ENCODE measurements at places on chromosomes 1 and 21.

- peak; percentile 70 for DNase-seq
Observed at GRCh38 chr1:91020967-91021685, 709 bp downstream of the ZNF644 start.

DNA sequence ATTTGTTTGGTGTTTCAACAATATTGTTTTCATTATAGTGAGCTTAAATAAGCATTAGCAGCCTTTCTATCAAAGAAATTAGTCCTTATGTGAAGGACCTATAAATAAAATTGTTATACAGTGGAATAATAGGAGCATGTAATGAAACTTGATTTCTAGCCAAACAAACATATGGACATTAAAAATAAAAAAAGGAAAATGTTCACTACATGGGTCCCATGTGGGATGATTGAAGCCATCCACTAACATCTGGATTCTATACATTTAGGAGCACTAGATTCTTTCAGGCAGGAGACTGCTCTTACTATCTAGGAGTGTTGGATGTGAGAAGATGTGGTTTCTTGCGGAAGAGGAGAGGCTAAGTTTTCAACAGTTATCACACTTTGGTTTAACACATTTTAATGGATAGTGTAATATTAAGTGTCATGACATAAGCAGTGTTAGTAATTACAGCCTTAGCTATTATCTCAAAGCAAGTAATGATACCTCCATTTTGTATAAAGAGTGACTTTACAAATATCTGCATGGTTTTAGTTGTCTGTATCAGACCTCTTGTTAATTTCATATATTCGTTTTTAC, 62.3 kb downstream of the LYPLAL1 start:
- no peak for DNase-seq

DNA sequence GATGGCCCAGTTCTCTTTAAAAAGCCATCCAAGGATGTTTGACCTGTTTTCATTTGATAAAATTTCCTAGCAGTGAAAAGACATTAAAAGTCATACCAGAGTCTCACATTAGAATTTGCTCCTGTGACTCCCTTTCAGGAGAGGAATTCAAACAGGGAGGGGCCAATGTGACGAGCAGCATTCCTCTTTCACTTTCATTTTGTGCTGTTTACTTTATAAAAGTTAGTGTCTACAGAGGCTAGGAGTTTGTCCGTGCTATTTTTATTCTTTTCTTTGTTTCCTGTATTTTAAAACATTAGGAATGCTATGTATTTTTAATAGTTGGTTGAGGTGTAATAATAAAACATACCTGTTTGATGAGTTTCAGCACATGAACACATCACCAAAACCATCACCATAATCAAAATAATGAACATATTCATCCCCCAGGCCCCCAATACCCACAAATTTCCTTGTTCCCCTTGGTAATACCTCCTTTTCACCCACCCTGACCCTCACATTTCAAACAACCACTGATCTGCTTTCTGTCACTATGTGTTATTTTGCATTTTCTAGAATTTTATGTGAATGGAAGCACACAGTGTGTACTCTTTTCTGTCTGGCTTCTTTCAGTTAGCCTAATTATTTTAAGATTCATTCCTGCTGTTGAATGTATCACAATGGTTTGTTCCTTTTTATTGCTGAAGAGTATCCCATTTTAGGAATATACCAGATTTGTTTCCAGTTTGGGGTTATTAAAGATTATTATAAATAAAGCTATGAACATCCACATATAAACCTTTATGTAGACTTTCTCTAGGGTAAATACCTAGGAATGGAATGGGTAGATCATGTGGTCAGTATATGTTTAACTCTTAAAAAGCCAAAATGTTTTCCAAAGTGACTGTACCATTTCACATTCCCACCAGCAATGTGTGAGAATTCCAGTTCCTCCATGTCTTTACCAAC, 129.5 kb downstream of the TENT5C start:
- DNase-seq = no peak

GRCh38 chr1:167864392-167865032, 49.4 kb downstream of the ADCY10 start:
- DNase-seq = no peak

DNA sequence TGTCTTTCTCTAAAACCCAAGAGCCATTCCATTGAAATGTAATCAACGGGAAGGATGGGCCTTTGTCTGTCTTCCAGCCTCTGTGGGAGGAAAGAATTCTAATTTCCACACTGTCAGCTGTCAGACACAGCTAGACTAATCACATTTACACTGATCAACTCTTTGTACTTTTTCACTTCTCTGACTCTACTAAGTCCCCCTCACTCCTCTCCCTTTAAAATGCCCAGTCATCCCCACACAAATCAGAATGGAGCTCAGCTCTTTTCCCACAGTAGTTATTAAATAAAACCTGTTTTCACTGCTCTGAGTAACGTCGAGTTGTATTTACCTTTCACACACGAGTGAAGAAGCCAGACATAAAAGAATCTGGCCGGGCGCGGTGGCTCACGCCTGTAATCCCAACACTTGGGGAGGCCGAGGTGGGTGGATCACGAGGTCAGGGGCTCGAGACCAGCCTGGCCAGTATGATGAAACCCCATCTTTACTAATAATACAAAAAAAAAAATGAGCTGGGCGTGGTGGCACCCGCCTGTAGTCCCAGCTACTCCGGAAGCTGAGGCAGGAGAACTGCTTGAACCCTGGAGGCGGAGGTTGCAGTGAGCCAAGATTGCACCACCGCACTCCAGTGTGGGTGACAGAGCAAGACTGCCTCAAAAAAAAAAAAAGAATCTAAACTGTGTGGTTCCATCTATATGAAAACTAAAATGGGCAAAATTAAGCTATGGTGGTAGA, 13.3 kb downstream of the ZBTB8OS start:
- DNase-seq = no peak

DNA sequence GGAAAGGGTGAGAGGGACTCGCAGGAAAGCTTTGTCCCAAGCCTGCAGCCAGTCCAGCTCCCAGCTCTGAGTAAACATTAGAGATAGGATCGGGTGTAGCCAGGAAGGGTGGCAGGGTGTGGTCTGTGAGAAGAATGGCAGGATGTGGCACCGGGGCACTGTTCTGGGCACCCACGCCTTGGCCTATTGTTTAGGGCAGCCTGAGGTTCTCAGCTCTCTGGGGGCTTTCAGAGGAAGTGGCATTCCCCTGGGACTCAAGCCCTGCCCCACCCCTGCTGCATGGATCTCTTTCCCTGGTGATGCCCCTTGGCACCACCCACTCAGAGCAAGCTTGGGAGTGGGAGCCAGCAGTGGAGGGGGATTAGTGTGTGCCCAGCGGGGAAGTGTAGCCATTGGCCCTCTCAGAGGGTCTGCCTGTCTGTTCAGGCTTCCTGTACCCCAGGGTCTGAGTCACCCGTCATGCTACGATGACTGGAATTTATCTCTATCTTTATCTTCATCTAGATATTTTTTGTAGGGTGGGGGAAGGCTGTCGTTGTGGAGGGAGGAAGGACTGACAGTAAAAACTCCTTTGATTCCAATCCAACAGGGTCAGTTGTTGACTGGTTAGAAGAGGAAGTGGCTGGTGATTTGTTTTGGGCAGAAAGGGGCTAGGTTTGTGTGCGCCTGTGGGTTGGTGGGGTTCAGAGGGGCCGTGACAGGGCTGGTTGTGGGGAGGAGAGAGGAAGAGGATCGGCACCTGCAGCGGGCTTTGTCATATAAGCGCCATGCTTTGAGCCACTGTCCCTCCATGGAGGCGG, 31.6 kb downstream of the SOX13 start:
- no peak for DNase-seq

GRCh38 chr1:89953131-89953626, 41.7 kb upstream of the ZNF326 start:
- DNase-seq = no peak

- DNase-seq = no peak
Observed at GRCh38 chr1:55170426-55170825, 44.7 kb downstream of the USP24 start.

GRCh38 chr1:217943361-217943760, 312.2 kb downstream of the SPATA17 start:
- no peak for DNase-seq

GRCh38 chr1:7614576-7615074, 156.5 kb upstream of the VAMP3 start:
- no peak for DNase-seq

GRCh38 chr1:182446033-182446669, 3.8 kb upstream of the RGSL1 start:
- no peak for DNase-seq

DNA sequence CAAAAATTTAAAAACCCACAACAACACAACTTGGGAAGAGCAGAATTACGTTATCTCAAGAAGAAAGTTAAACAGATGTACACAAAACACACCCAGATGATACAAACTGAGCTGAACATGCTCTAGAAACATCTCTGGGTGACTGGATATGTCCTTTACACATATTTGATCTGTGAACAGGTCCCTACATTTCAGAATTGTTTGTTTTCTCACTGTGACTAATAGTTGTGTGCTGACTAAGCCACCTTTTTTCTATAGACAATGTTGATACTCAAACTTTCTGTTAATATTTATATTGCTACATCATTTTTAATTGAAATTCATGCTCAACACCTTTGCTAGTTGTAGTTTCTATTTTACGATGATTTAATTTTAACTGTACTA, 1.0 kb upstream of the F11R start:
- DNase-seq = no peak

GRCh38 chr1:163922743-163923201, 601.0 kb downstream of the NUF2 start:
- DNase-seq = no peak

- no peak for DNase-seq
Observed at GRCh38 chr1:95118710-95119109, 1.6 kb downstream of the TLCD4 start.

- no peak for DNase-seq
Observed at GRCh38 chr21:43280949-43281633, 112.3 kb downstream of the CRYAA start.

GRCh38 chr1:221045842-221046831, 166.9 kb downstream of the HLX start:
- no peak for DNase-seq

DNA sequence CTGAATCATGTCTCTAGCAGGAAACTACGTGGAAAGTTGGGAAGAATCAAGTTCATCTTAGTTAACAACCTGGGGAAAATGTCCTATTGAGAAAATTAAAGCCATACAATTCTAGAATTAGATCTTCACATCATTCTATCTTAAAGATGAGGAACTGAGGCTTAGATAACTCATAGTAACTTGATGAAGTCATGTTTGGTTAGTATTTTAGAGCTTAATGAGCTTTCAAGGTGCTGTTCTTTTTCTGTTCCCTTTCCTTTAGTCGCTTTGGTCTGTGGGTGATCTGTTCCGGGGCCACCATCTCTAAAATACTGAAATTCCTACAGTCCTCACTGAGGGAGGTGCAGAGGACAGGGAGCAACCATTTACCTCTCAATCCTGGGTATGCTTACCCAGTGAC, 4.3 kb upstream of the GLUL start:
- no peak for DNase-seq

DNA sequence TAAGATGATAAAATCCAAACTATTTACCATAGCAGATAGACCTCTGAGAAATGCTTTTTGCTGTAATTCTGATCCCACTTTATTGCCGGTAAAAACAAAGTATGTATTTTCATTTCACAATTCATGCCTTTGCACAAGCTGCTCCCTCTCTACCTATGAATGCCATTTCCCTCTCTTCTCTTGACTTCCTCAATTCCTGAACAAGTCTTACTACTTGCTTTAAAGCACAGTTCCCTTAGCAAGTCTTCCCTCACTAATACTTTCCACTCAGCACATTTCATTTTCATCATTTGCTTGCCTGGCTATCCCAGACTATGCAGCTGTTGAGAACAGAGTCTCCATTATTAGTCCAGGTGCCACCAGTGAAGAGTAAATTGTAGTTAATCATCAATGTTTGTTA, 13.8 kb downstream of the GPATCH2 start:
- no peak for DNase-seq

DNA sequence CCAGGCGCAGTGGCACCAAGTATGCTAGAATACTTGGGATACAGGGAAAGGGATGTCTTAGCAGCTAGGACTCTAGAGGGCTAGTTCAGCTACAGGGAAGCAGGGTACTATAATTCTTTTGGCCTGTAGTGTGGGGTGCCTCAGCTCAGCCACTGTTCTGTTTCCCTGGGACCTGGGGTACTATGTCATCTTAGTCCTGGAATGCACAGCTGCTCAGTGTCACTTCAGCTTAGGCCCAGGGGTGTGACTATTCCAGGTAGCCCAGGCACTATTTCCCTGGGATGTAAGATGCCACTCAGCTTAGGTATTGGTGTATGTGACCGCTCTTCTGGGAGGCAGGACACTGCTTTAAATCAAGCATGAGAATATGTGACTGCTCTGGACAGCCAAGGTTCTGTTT, 34.1 kb downstream of the RGSL1 start:
- no peak for DNase-seq

DNA sequence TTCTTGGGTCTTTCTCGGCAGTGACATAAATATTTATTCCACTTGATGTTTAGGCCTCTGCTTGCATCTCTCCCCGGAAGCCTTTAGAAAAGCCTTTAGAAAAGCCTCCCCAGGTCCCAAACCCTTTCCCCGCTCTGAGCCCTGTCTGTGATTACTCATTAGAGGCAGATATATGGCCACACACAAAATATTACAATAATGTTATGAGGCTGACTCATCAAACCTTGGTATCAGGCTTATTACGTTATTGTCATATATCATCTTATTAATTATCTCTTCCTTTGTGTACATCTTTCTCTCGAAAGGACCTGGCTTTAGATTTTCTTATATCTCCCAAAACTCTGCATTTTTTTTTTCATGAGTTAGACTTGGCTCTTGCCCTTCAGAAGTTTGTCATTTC, 69.5 kb downstream of the FGGY start:
- no peak for DNase-seq

DNA sequence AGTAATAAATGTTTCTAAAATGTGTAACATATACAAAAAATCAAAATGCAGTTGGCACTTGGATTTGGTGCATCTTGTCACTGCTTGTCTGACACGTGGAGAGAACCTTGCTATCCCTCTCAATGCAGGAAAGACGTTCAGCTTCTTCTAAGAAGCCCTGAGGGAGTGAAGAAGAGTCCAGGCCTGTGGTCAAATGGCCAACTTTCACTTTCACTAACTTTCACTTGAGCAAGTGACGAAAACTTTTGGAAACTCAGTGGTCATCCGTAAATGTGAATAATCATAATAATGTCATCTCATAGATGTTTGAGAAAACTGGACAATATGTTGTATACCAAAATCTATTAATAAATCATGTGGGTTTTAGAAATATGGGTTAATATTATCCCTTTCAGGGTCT, 61.9 kb downstream of the ERG start:
- no peak for DNase-seq

DNA sequence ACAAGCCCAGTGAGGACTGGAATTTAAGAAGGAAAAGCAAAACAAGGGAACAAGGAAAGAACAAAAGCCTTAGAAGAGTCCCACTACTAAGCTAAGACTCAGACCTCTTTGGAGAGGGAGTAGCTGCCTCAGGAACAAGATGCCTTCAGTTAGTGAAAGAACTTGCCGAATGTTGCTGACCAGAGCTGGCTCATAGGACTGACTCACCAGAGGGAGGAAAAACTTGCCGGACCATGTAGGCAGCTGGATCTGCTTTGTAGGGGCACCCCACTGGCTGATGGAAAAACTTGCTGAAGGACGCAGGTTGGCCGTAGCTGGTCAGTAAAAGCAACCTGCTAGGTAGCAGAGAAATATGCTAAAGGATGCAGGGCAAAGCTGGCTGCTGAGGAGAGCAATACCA, 15.3 kb upstream of the ZSWIM5 start:
- no peak for DNase-seq

All from activated gamma-delta T cell (primary cell).